ENCODE measurements at places on chromosomes 16 and 17. TPM values are rescaled to one million over a fixed set of nuclear protein-coding genes. Genes with fewer than 3 reads are reported as not detected.
A peak's percentile ranks its signal among the peaks of the same experiment; 100 is the strongest.

The TRIM37 gene
- total RNA-seq: 27.2 TPM

DNA sequence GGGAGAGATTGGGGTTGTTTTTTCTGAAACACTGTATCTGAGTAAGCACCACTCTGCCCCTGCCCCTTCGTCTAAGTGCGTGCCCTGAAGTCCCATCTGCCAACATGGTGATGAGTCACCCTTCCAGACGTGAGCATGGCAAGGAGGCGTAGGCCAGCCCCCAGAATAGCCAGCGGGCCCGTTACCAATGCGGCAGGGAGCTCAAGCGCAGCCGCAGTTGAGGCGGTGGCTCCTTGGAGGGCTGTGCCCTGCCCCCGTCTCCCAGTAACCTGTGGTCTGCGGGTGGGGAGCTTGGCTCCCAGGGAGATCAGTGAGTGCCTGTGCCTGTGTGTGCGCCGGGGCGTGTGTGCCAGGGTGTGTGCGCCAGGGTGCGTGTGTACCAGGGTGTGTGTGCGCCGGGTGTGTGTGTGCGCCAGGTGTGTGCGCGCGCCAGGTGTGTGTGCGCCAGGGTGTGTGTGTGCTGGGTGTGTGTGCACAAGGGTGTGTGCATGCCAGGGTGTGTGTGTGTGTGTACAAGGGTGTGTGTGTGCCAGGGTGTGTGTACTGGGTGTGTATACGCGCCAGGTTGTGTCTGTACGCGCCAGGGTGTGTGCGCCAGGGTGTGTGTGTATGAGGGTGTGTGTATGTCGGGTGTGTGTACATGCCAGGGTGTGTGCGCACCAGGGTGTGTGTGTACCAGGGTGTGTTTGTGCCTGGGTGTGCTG is 98.6 kb upstream of the CHMP6 start:
- no peaks in the 10 kb centered on the region for H3K27me3 ChIP-seq
- peaks cover 5% of the 10 kb centered on the region for H3K4me1 ChIP-seq
- H3K36me3 ChIP-seq: peaks cover 10% of the 10 kb centered on the region
- no peak overlapping the region for H3K4me3 ChIP-seq

DNA sequence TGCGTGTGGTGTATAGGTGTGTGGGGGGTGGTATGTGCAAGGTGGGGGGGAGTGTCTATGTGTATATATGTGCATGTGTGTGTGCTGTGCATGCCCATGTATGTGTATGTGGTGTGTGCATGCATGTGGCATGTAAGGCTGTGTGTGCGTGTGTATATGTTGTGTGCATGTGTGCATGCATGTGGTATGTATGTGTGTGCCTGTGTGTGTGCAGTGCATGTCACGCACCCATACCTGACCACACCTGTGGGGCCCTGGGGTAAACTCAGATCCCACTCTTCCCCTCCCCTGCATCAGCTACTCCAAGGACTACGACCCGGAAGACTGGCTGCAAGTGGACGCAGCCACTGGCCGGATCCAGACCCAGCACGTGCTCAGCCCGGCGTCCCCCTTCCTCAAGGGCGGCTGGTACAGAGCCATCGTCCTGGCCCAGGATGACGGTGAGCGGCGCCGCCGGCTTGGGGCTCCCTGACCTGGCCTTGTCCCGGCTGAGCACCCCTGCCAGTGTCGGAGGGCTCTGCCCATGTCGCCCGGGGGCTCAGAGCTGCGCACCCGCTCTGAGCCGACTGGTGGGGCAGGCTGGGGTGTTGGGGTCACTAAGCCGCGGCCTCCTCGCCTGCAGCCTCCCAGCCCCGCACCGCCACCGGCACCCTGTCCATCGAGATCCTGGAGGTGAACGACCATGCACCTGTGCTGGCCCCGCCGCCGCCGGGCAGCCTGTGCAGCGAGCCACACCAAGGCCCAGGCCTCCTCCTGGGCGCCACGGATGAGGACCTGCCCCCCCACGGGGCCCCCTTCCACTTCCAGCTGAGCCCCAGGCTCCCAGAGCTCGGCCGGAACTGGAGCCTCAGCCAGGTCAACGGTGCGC is 9.1 kb downstream of the SLC22A31 start:
- H3K4me1 ChIP-seq: no peaks in the 10 kb centered on the region
- H3K4me3 ChIP-seq: peak overlapping the region; percentile 43
- no peak overlapping the region for H3K27ac ChIP-seq
- peaks cover 28% of the 10 kb centered on the region for H3K27me3 ChIP-seq

GRCh38 chr17:35700150-35700549 is 31.3 kb upstream of the RASL10B start:
- no peaks in the 10 kb centered on the region for H3K36me3 ChIP-seq
- no peak for DNase-seq
- no peaks in the 10 kb centered on the region for H3K27me3 ChIP-seq
- H3K4me3 ChIP-seq: no peak overlapping the region
- H3K27ac ChIP-seq: peak overlapping the region; percentile 2
- peaks cover 22% of the 10 kb centered on the region for H3K4me1 ChIP-seq

DNA sequence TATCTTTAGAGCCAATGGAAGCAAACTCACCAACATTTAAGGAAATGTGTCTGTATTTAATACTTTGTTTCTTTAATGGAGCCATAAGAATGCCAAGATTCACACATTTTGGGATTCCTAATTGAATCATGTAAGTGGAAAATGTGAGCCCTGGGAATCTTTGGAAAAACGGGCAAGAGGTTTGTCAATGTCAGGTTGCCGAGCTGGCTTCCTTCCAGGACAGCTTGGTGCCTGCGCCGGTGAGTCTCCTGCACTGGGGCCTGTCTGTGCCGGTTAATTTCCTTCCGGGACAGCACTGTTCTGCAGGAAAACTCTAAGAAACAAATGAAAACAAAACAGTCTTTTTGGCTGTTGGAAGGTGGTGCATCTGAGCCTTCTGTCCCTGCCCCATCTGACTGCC is 210.6 kb downstream of the HAPSTR1 start:
- no peaks in the 10 kb centered on the region for H3K27me3 ChIP-seq
- no peak overlapping the region for H3K27ac ChIP-seq
- no peaks in the 10 kb centered on the region for H3K4me1 ChIP-seq
- no peaks in the 10 kb centered on the region for H3K36me3 ChIP-seq
- H3K4me3 ChIP-seq: no peak overlapping the region
